Activated naive CD8-positive, alpha-beta T cell treated with anti-CD3 and anti-CD28 coated beads, Interleukin-2, amount 50 U/mL, for 16 hours (primary cell): ENCODE measurements at places on chromosomes 6 and 20.
A peak's percentile ranks its signal among the peaks of the same experiment; 100 is the strongest.

DNA sequence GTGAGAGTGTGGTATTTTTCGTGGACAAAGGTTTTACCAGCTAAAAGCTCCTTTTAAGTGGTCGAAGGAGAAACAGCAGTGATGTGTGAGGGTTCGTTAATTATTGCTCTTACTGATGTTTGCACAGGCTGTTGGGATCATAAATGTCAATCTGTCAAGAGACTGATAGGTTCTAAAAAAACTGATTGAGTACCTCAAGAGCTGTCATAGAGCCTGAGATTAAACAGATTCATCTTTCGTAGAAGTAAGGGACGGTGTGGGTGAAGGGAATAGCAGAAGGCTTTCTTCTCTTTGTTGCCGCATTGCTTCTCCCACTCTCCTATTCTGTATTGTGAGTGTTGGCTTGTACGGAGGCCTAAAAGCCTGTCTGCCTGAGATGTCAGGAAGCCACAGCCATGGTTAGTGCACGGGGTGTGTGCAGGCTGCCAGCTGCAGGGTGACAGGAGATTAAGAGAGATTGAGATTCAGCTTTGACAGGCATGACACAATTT lies 291.0 kb downstream of the ZFAND3 start:
- no peak for DNase-seq

- DNase-seq: no peak
These were observed 25.8 kb upstream of the TOP1 start for GRCh38 chr20:41002842-41003142.

DNA sequence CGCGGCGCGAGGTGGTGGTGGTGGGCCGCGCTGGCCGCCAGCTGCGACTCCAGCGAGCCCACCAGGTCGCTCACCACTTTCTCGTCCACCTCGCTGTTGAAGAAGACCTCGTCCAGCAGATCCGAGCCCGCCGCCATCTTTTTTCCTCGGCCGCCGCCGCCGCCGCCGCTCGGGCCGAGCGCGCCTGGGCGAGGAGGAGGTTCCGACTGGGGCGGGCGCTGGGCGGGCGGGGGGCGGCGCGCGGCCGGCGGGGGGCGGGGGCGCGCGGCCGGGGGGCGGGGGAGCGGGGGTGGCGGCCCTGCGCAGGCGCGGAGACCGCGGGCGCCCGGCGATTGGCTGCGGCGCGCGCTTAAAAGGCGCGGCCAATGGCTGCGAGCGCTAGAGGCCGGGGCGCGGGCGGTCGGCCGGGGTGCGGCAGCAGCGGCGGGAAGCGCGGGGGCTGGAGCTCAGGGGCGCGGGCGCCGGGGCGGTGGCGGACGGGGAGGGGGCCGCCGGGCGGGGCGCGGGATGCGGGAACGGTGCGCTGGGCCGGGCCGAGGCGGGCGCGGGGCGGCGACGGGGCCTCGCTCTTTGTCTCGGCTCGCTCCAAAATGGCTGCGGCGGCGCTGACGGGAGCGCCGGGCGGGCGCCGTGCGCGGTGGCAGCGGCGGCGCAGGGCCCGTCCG lies at the start of gene TAF4:
Gene TAF4 (minus strand): TSS at position 208 of the 665 bp plus-strand sequence. CDS start 71 bp downstream, at position 137.
- DNase-seq: peak; percentile 51

DNA sequence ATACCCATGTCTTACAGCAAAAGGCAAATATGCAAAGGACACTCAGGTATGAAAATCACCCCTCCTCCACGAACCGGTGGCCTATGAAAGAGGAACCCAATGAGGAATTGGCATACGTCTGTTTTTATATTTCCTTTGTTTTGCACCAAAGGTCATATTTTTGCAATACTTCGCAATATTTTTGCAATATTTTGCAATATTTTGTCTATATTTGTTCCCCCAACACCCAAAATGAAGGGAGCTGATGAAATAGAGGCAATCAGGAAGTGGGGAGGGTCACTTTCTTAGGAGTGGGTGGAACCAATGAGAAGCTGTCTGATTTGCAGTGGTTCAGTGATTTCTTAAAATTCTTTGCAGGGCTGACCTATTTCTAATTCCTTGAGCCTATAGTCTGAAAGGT lies 296.8 kb upstream of the TSHZ2 start:
- no peak for DNase-seq

- no peak for DNase-seq
These were observed 3.8 kb downstream of the SLC44A4 start for GRCh38 chr6:31874836-31875572.

- no peak for DNase-seq
These were observed 152.9 kb downstream of the INSM1 start for GRCh38 chr20:20520776-20521175.
